ENCODE measurements at places on chromosomes 6 and 20.

GRCh38 chr6:27599859-27600532, 127.1 kb upstream of the ZNF184 start:
- no peak overlapping the region for H3K4me3 ChIP-seq
- H3K4me1 ChIP-seq: no peaks in the 10 kb centered on the region
- H3K36me3 ChIP-seq: no peaks in the 10 kb centered on the region
- no peak for DNase-seq
- peaks cover 86% of the 10 kb centered on the region for H3K27me3 ChIP-seq

GRCh38 chr20:63225082-63225454, 9.1 kb upstream of the YTHDF1 start:
- DNase-seq: no peak
- no peak overlapping the region for H3K27ac ChIP-seq
- H3K4me3 ChIP-seq: no peak overlapping the region
- H3K36me3 ChIP-seq: no peaks in the 10 kb centered on the region

DNA sequence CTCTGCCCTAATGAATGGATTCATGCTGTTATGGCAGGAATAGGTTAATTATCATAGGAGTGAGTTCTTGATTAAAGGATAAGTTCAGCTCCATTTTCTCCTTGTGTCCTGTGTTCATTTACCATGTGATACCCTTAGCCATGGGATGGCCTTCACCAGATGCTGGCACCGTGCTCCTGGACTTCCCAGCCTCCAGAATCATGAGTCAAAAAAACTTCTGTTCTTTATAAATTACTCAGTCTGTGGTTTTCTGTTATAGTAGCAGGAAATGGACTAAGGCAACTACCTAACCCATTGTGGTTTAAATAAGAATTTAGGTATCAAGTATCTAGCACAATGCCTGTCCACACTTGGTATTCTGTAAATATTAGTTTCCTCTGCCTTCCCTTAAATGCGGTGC, 223.5 kb downstream of the MEI4 start:
- no peak overlapping the region for H3K27ac ChIP-seq
- no peak for DNase-seq
- H3K4me1 ChIP-seq: no peaks in the 10 kb centered on the region
- no peak overlapping the region for H3K4me3 ChIP-seq

GRCh38 chr6:54910921-54911320, 64.3 kb downstream of the FAM83B start:
- no peaks in the 10 kb centered on the region for H3K36me3 ChIP-seq
- no peaks in the 10 kb centered on the region for H3K27me3 ChIP-seq
- no peak overlapping the region for H3K4me3 ChIP-seq

GRCh38 chr6:43308990-43309477, 408 bp upstream of the CRIP3 start:
- no peak for DNase-seq
- H3K27ac ChIP-seq: no peak overlapping the region
- no peaks in the 10 kb centered on the region for H3K36me3 ChIP-seq
- H3K4me3 ChIP-seq: peak overlapping the region; percentile 38
- peaks cover 12% of the 10 kb centered on the region for H3K4me1 ChIP-seq

DNA sequence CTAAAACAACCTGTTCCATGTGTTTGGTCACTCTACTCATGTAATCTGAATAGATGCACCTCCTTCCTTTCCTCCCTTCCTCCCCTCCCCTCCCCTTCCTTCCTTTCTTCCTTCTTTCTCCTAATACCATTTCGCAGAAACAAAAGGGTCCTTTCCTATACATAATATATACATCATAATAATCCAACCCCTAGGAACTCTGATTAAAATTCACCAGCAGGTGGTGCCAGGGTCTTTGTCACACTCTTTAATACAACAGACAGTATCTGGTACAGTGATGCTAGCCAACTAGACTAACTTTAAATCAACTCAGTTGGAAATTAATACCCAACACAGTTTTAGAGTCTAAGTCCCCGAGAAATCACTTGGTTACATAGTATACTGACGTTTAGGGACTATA, 181.2 kb upstream of the SHLD1 start:
- no peaks in the 10 kb centered on the region for H3K4me1 ChIP-seq
- DNase-seq: no peak
- H3K27me3 ChIP-seq: no peaks in the 10 kb centered on the region
- H3K4me3 ChIP-seq: no peak overlapping the region
- H3K36me3 ChIP-seq: peaks cover 65% of the 10 kb centered on the region

DNA sequence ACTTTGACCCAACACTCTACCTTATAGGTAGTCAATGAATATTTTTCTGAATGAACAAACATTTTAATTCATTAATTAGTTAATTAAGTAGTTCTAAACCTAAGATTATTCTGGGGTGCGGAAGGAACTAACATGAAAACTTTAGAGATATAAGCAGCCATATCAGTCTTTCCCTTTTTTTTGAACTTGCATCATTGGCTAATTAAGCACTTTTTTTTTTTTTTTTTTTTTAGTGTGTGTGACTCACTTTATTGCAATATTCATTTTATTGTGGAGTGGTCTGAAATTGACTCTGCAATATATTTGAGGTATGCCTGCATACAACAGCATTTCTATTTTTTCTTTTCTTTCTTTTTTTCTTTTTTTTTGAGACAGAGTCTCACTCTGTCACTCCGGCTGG, 21.8 kb upstream of the AMD1 start:
- H3K4me3 ChIP-seq: no peak overlapping the region
- H3K27me3 ChIP-seq: no peaks in the 10 kb centered on the region
- no peak for DNase-seq
- no peak overlapping the region for H3K27ac ChIP-seq
- no peaks in the 10 kb centered on the region for H3K36me3 ChIP-seq

GRCh38 chr20:4468114-4468513, 253.6 kb upstream of the PRND start:
- H3K4me3 ChIP-seq: no peak overlapping the region
- H3K27ac ChIP-seq: no peak overlapping the region
- no peaks in the 10 kb centered on the region for H3K36me3 ChIP-seq
- H3K4me1 ChIP-seq: no peaks in the 10 kb centered on the region

- DNase-seq: no peak
- no peak overlapping the region for H3K4me3 ChIP-seq
- no peak overlapping the region for H3K27ac ChIP-seq
- peaks cover 20% of the 10 kb centered on the region for H3K4me1 ChIP-seq
- no peaks in the 10 kb centered on the region for H3K27me3 ChIP-seq
- H3K36me3 ChIP-seq: no peaks in the 10 kb centered on the region
Measured at GRCh38 chr6:14092838-14093789, 24.5 kb upstream of the CD83 start.

Data from suprapubic skin (tissue), 4 donors.